ENCODE measurements at places on chromosomes 7 and 10.

GRCh38 chr7:132023466-132023865 is 467.0 kb upstream of the PODXL start:
- no peak for DNase-seq

- DNase-seq, result peak; percentile 21
Measured at GRCh38 chr7:93890464-93891068, at the start of gene TFPI2. Gene TFPI2, minus strand, starts transcription at chr7:93890753. Its CDS starts 75 bp downstream, at chr7:93890678.

DNA sequence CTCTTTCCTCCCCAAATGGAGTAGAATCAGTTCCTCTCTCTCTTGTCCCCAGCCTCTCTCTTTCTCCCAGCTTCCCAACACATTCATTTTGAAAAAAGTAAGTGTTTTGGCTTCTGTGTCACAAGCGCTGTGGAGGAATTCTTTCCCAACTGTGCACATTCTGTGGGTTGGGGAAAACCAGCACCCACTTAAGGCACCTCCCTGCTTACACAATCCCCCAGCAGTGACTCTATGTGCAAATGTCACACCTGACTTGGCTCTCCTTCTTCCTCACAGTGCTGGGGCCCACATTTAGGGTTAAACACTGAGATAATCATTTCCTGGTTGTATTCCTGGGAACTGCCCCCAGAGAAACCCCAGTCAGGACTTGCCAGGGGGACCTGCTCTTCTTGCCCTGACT is 358.1 kb upstream of the ZNF32 start:
- DNase-seq, result no peak

DNA sequence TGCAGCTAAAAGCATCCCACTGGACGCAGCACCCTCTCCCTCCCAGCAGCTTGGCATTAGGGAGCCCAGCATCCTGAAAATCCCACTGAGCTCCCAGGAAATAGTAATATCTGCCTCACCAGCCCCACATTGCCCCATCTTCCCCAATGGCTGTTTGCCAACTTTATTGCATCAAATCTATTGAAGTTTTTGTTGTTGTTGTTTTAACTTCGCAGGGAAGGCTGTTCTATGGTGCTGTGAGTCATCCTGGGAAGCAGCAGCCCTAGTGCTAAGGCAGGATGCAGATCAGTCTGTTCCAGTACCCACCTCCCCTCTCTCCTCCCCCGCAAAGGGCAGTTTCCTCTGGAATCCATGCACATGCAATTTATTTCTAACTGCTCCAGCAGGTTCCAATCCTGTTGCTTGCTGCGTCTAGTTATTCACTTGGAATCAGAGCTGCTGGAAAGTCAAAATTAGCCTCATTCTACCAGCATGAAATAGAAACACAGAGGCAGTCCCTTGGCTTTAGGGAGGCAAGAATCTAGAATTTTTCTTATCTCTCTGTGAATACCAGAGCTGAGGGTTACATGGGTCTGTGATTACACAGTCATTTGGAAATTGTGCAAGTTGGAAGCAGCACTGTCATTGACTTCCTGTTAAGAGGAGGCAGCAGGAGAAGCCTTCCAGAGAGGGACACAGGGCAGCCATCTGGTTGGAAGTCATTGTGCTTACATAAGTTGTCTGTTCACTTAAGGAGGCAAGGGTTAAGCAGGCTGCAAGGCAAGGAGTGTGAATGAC is 115.9 kb upstream of the CACUL1 start:
- no peak for DNase-seq

DNA sequence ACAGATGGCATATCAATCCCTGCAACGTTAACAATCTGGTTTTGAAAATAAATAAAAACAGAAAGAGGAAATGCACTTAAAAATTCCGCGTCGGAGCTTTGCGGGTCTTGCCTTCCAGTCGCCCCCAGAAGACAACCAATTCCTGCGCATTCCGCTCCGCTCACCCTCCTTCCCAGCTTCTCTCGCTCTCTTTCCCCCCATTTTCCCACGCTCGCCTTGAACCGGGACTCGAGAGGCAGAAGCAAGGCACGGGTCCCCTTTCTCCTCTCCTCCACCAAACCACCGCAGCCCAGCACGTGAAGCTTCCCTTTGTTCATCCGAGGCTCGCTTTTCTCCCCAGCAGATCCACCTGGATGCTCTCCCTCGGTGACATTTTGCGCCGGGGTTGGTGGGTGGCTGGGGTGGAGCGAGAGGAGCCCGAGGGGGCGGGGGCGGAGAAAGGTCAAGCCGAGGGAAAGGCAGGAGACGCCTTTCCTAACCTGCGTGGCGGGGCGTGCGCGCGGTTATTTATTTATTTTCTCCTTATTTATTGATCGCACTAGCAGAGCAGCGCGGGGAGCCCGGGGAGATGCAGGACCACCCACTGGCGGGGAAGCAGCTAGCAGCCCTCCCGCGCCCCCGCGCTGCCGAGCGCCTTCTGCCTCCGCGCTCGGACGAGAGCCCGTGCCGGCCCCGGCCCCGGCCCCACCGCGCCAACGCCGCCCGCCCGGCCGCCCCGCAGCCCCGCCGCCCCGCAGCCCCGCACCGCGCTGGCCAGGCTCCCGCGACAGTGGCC is at the start of gene KCND2:
Gene KCND2 (plus strand): TSS at position 475 of the 775 bp plus-strand sequence.
- peak; percentile 13 for DNase-seq

GRCh38 chr7:21256310-21256877 is 171.5 kb upstream of the SP4 start:
- DNase-seq, result no peak

DNA sequence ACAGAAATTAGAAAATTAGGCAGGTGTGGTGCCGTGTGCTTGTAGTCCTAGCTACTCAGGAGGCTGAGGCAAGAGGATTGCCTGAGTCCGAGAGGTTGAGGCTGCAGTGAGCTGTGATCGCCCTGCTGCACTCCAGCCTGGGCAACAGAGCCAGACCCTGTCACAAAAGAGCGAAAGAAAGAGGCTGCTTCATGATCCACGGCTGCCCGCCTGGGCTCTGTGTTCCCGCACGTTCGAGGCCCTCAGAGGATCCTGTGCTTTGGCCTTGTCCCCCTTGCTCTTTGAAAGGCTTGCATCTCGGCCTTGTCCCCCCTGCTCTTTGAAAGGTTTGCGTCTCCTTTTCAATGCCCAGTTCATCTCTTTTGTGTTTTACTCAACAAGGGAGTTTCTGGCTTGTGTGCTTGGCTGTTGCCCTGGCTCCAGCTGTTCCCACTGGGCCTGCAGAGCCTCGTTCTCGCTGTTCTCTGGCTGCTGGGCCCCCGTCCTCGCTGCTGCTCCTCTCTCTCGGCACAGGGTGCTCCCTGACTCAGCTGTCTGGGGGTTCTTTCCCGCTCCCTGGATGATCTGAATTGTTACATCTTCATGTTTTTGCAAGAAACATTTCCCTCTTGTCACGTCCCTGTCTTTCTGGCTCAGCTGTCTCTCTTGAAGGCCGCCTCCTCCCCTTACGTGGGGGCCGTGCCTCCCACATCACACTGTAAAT is 45.1 kb upstream of the INPP5A start:
- peak; percentile 51 for DNase-seq

DNA sequence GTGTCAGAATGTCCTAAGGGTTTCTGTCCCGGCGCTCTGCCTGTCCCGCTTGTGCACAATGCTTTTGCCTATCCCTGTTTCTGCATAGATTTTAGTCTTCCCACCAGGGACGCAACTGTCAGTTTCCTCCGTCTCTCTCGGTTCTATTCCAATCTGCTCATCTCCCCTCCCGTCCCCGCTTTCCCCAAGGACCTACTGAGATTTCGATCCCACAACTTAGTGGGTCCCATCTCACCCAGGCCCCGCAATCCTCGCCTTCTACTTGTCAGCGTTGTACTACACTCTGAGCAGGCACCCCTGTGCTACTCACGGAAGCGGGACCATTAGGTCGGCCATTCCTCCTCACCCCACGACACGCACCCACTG is 519 bp upstream of the ZNF655 start:
- DNase-seq, result no peak

DNA sequence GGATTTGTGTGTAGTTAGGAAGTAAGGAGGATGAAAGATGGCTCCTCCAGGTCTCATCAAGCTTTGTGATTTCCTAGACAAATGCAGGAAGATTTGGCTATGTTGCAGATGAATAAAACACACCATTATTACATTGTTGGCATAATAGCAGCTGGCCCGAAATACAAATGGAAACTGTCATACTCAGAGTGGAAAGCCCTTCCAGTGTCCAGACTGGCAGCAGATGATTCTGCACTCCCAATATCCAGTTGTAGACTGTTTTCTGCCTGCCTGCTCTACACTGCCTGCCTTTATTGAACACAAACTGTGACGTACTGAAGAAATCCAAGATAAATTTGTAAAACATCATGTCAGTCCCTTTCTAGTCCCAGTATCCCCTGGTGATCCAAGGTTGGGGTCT is 99.7 kb upstream of the FZD1 start:
- DNase-seq, result no peak

DNA sequence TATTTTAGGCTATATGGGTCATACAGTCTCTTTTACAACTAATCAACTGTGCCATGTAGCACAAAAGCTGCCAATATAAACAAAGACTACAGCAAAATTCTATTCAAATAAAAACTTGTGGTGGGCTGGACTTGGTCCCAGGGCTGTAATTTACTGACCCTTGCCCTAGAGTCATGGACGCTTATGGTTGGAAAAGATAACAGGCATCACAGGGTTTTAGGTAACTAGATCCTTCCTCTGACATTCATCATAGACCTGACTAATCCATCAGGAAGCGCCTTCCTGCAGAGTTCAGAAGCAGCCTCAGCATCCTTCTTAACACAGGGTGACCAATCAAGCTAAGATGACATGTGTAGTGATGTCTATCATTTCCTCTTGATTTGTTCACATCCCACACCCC is 40.2 kb upstream of the GPAM start:
- no peak for DNase-seq

DNA sequence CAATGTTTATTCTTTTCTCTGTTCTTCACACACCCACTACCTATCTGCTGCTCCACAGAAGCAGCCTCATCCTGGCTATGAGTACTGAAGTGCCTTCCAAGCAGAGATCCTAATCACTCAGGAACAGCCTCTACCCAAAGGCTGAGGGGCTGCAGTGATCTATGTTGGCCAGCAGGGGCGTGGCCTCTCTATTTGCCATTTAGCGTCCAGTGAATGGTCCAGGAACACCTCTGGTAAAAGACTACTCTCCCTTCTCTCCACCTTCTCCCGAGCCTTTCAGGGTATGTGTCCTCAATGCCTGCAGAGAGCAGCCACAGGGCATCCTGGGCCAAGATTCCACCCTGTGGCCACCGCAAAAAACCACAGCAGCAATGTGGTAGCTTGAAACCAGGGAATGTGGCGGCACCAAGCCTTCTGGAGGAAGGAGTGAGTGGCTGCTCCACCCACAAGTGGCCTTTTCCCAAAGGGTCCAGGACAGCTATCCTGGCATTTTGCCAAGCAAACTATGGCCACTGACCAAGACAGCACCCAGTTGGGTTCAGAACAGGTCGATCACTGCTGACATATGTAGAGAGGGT is 70.9 kb downstream of the SYPL1 start:
- DNase-seq, result no peak

- DNase-seq, result no peak
Measured at GRCh38 chr10:110212119-110213006, 5.0 kb downstream of the MXI1 start.

GRCh38 chr7:49187543-49188268 is 263.4 kb downstream of the CDC14C start:
- DNase-seq, result no peak

Data from left ventricle myocardium inferior (tissue), 1 donor.